ENCODE measurements at places on chromosomes 11 and 22.
A peak's percentile ranks its signal among the peaks of the same experiment; 100 is the strongest.

- no peak for DNase-seq
Observed at GRCh38 chr11:86119077-86119476, 50.2 kb upstream of the PICALM start.

DNA sequence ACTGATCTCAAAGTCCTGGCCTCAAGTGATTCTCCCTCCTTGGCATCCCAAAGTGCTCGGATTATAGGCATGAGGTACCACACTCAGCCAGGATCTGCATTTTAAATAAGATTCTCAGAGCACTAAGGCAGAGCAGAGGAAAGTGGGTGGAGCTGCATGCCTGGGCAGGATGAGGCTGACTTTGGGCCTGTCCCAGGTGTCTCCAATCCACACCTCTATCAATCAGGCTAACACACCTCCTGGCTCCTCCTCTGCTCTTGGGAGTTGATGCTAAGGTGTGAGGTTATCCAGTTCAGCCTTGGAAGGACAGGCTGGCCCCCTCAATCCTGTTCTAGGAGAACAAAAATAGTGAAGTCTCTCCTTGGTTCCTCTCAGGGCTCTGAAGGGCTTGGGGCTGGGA, 30.2 kb upstream of the P2RY2 start:
- no peak for DNase-seq

GRCh38 chr11:875769-876301, 33.2 kb downstream of the TSPAN4 start:
- no peak for DNase-seq

DNA sequence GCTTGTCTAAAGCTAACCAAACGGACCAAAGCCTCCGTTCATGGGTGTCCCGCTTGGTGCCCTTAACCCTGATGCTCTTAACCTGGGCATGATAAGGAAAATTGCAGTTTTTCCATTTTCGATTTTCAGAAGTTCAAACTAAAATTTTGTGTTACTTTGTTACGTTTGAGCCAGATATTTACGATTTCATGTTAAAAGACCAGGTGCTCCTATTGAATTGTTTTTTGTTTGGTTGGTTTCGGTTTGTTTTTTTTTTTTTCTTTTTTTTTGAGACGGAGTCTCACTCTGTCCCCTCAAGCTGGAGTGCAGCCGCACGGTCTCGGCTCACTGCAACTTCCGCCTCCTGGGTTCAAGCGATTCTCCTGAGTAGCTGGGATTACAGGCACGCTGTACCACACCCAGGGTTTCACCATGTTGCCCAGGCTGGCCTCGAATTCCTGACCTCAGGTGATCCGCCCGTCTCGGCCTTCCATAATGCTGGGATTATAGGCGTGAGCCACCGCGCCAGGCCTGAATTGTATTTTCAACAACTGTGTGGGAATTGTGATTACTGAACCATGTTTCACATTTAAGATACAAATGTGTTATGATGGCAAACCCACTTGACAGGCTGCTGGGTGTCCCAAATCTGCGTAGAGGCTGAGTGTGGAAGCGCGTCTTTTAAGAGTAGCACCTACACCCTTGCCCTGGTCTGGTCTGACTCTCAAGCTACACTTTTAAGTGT, 864 bp upstream of the USP28 start:
- DNase-seq: no peak

DNA sequence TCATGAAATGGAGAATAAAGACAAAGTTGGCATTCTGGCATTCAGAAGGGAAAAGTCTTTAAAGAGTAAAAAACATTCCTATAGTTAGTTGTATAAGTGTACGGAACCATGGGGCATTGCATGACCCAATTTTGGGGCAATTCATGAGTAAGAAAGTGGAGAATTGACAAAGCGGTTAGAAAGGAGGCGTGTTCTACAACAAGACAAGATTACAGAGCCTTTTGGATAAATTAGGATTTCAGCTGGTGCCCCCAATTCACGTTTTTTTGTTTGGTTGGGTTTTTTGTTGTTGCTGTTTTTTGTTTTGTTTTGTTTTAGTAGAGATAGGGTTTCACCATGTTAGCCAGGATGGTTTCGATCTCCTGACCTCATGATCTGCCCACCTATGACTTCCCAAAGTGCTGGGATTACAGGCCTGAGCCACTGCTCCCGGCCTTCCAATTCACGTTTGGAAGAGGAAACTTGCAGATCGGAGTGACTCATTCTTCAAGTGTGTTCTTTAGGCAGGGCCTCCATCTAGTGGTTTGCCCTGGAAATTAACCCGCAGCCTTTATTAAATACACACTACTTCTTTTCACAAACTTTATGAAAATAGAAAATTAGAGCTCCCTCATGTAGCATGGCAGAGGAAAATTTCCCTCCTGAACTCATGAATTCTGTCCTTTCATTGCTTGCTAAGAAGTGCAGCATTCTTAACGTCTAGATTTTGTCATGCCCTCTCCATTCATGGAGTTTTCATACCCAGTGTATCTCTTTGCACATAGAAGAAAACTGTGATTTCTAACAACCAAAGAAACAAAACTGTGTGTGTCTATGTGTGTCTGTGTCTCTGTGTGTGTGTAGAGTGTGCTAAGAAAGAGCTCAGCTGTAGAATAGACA, 118.1 kb downstream of the BBOX1 start:
- peak; percentile 8 for DNase-seq

DNA sequence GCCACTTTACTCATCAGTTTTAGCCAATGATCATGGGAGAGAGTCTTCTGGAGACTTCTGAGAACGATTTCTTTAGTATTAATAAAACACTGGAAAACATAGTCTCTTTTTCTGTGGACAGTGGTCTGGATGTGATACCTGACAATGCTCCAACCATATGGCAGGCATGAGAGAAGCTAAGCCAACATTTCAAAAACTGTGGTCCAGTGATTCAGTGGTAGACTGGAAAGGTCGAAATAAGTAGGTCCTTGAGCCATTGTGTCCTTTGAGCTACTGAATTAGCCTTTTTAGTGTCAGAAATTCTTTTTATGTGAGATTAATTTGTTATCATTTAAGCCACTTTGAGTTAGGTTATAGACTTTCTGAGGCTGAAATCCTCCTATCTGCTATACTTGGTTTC, 197.7 kb upstream of the CTSC start:
- no peak for DNase-seq

DNA sequence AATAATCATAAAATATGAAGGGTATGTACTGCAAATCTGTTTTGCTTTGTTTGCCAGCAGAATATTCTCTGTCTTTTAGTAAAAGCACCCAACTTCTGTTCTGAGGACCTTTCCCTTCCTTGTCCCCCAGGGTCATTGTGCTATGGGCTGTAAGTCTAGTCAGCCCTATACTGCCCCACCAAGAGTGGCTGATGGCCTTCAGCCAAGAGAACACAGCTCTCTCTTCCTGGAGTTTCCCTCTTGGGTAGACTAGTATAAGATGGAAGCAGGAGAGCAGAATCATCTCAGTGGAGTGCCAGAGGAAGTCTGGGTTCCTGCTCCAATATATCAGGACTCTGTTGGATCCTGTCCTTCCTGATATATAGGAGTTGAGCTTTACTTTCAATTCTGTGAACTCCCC, 29.0 kb downstream of the MMP13 start:
- no peak for DNase-seq

DNA sequence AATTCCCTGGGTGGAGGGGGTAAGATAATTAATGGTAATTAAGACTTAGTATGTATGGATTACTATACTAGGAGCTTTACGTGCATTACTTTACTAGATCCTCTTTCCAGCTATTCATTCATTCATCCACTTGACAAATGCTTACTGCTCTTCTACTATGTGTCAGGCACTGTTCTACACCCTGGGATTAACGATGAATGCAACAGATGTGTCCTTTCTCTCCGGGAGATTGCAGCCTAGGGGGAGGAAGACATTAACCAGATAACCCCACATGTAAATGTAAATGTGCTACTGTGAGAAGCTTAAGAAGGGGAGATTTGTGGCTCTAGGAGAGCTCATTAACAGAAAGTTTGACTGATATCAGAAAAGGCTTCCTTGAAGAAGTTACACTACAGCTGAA, 1.7 kb downstream of the ANKK1 start:
- DNase-seq: no peak

DNA sequence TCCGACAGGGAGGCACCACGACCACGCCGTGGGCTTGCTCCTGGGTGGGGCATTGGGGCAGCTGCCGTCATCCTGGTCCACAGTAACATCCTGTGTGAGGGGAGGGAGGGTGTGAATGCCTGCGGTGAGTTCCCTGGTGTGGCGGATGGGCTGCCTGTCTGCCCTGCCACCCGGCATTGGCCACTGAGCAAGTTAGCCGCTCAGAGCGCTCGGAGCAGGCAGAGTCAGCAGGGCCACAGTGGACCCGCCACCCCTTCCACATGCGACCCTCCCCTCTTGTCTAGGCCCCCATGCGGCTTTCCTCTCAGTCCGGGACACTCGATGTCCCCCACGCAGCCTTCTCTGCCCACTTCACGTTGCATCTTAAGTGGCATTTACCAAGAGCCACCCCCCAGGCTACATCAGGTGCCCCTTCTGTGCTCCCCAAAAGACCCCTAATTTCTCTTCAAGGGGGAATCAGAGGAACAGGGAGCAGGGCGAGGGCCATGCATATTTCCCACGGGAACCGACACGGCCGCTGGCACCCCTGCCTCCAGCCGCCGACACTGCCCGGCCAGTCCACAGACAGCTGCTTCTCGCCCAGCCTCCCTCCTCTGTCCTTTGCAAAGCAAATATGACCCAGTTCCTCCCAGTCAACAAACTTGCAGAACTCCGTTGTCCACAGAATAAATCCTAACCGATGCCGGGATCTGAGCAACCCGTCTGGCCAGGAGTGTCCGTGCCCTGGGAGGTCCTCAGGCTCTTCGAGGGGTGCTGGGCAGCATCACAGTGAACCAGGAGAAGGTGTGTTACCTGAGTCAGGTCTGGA, 1482.1 kb downstream of the TBC1D22A start:
- no peak for DNase-seq

- no peak for DNase-seq
Observed at GRCh38 chr11:62922189-62922589, 1.0 kb upstream of the CHRM1 start.

DNA sequence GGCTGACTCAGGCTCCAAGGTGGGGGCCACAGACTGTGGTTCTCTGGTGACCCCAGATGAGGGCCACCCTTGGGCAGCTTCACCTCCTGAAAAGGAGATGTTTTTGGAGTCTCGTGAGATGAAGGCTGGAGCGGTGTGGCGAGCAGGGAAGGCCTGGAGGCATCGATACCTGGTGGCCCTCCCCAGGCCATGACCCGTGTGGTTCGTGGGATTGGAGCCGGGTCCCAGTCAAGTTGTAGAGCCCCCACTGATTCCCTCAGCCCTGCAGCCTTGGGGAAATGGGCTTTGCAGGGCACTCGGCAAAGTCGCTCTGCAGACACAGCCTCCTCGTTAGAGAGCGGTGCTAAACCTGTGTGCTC, 1083.4 kb downstream of the BRD1 start:
- no peak for DNase-seq

GRCh38 chr11:1039481-1040427, 3.2 kb upstream of the MUC6 start:
- no peak for DNase-seq

DNA sequence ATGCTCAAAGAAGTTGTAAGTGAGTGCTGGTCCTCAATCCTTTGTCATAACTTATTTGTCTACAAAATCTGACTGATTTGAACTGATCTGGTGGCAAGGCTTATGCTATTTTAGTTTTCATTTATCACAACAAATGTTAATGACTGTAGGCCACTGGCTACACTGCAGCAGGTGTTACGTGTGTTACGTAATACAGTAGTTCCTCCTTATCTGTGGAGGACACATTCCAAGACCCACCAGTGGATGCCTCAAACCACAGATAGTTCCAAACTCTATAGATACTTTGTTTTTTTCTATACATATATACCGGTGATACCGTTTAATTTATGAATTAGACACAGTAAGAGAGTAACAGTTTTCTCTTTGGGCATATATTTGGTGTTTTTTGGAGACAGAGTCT, 7.0 kb downstream of the MADD start:
- DNase-seq: no peak

DNA sequence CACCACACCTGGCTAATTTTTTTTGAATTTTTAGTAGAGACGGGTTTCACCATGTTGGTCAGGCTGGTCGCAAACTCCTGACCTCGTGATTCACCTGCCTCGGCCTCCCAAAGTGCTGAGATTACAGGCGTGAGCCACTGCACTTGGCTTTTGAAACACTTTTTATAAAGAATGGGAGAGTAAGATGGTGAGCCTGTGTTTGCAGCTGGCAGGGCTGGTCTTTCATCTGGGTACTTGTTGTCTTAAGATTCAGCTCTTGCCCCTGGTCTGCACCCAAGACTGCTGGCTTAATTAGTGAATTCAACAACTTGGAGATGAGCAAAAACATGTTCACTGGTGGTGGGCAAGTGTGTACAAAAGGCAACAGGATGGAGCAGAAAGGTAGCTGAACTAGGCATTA, 4.0 kb downstream of the TSPAN18 start:
- DNase-seq: no peak

GRCh38 chr11:80346353-80347059, 905.7 kb upstream of the TENM4 start:
- no peak for DNase-seq

DNA sequence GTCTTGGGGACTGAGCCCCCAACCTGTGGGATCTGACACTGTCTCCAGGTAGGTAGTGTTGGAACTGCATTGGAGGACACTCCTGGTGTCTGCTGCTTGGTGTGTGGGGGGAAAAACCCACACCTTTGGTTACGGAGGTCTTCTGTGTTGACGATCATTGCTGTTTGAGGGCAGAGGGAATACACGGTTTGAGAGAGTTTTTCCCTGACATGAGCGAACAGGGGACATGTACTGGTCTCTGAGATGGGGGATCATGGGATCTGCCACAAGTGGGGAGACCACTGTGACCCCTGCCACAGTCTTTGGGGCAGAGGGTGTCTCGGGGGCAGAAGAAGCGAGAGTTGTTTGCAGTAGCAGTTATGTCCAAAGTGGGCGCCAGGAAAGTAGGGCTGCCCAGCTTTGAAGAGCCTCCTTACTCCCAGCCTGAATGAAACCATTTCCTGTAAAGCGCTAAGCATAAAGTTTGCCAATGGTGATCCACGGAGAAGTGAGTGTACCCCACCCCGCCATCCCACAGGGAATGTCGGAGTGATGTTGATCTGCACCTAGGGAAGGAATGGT, 5.4 kb upstream of the SAA2 start:
- no peak for DNase-seq

DNA sequence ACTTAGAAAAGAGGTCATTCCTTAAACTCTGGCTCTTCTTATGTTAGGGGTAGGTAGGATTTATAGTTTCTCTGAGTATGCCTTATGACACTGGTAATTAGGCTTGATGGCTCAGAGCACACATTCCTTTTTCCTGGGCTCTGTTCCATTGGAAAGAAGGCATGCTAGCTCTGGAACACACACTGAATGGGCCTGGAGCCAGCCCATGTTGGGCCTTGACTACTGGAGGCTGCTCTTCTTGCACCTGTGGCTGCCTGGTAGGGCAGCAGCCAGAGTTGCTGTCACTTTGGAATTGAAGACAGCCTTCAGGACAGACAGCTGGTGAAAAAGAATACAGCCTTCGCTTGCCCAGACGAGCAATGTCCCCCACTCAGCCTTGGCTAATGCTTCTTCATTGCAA, 18.2 kb downstream of the MCAM start:
- no peak for DNase-seq

DNA sequence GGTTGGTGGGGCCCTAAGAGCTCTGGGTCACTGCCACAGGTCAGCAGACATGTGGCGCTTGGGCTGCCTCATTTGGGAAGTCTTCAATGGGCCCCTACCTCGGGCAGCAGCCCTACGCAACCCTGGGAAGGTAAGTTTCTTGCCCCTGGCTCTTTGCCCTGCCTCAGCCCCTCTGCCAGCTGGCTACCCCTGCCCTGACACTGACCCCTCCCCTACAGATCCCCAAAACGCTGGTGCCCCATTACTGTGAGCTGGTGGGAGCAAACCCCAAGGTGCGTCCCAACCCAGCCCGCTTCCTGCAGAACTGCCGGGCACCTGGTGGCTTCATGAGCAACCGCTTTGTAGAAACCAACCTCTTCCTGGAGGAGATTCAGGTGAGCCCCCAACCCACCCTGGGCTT, 1.9 kb downstream of the SCYL1 start:
- DNase-seq: no peak
